ENCODE measurements at places on chromosomes 7 and 10. TPM values are rescaled to one million over a fixed set of nuclear protein-coding genes. Genes with fewer than 3 reads are reported as not detected.

DNA sequence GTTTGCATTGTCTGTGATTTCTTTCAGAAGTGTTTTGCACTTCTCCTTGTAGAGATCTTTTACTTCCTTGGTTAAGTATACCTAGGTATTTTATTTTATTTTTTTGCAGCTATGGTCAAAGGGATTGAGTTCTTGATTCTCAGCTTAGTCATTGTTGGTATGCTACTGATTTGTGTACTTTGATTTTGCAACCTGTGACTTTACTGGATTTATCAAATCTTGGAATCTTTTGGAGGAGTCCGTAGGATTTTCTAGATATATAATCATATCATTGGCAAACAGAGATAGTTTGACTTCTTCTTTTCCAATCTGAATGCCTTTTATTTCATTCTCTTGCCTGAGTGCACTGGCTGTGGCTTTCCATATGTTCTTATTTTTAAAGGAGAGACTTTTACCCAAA, 41.9 kb downstream of the CCSER2 start:
- peaks cover 10% of the 10 kb centered on the region for H3K4me1 ChIP-seq
- H3K27ac ChIP-seq = no peak overlapping the region
- peaks cover 5% of the 10 kb centered on the region for H3K36me3 ChIP-seq
- no peak for DNase-seq

DNA sequence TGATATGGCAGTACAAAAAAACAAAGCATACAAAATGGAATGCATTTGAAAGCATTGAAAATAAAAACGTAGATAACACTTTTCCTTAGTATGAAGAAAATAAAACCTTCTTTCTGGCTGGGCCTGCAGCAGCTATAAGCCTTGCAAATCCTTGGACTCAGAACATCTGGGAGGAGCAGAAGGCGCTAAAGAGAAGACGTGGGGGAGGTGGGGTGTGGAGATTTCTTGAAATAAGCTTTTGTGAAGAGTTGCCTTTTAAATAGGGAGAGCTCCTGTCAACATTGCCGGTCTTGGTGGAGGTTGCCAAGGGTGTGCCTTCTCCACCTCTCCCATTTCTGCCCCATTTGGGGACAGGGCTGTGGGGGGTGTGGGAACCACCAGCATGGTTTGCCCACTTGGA, 128.7 kb downstream of the TMEM178B start:
- no peaks in the 10 kb centered on the region for H3K27me3 ChIP-seq
- H3K36me3 ChIP-seq = no peaks in the 10 kb centered on the region
- H3K4me1 ChIP-seq = no peaks in the 10 kb centered on the region
- H3K27ac ChIP-seq = no peak overlapping the region

GRCh38 chr7:37283716-37284115, 164.9 kb downstream of the ELMO1 start:
- H3K4me3 ChIP-seq = no peak overlapping the region
- no peaks in the 10 kb centered on the region for H3K27me3 ChIP-seq
- H3K4me1 ChIP-seq = peaks cover 10% of the 10 kb centered on the region
- DNase-seq = no peak

DNA sequence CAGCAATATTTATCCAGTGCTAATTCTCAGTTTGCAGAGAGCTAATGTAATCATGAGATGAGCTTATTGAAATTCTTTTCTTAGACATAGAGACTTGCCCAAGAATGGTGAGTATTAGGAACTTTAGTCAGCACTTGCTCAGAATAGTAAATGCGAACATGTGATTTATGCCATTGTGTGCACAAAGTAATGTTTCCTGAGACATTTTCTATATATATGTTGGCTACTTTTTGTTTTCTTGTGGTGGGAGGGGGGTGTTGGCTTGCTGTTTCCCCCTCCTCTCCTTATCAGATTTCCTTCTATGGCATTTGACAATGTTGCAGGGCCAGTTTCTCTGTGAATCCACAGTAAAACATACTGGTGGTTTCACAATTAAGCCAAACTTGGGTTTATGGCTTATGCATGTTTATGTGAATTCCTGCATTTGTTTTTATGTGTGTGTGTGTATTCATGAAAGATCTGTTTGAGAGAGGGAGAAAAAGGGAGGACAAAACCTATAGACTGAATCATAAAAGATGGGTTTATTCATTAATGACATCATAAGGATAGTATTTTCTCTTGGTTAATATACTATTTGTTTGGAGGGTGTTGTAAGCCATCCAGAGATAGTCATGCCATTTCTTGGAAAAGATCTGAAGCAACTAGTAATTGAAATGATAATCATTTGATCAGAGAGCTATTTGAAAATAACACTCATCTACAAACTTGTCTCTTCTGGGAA, 36.3 kb downstream of the ARID5B start:
- no peaks in the 10 kb centered on the region for H3K36me3 ChIP-seq
- no peak overlapping the region for H3K4me3 ChIP-seq
- H3K27me3 ChIP-seq = no peaks in the 10 kb centered on the region
- no peaks in the 10 kb centered on the region for H3K4me1 ChIP-seq
- peak overlapping the region; percentile 19 for H3K27ac ChIP-seq

The ATOH7 gene
- 0.14 TPM for polyA plus RNA-seq

The ICA1 gene
- polyA plus RNA-seq = 22.7 TPM
